Cardiac muscle cell (in vitro differentiated cells and primary cell): ENCODE measurements at places on chromosomes 11 and 22.

DNA sequence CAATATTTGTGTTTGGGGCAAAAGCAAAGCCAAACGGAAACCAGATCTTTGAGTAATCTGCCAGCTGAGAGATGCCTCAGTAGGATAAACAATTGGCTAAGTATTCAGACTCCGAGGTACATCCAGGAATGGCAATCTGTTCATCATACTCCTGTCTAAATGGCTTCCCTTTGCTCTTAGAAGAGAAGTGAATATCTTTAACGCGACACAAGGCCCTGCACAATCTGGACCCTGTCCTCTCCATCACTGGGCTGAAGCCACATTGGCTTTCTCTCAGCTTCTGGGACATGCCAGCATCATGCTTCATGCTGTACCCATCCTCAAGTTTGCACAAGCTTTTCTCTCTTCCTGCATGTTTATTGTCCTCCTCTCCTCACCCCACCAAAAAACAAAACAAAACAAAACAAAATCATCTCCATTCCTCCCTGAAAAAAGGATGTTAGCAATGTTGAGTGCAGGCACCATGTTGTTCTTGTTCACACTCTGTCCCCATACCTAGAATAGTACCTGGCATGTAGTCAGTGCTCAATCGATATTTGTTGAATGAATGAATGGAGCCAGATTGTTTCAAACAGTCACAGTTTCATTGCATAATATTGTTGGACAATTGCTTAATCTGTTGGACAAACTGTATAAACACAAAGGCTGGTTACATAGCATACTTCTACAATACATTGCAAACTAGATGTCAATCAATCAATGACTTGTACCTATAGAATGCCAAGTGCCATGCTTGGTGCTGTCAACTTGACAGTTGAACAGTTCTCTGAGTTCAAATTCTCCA is 38.2 kb upstream of the SESN3 start:
- DNase-seq: no peak

DNA sequence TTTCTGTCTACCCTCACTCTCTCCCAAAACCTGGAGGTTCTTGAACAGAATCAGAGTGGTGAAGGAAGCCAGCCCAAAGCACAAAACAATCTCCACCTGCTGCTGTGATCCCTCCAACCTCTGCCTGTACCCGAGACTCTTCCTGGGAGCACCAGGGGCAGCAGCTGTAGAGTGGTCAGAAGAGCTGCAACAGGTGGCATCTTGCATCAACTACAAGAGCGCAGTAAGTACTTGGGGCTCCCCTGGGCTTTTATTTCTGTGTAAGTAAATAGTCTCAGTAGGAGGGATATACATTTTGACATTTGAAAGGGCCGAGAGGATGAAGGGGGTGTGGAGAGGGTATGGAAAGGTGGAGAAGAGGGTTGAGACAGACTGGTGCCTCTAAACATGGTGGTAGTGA is 8.3 kb upstream of the UBQLNL start:
- no peak for DNase-seq

DNA sequence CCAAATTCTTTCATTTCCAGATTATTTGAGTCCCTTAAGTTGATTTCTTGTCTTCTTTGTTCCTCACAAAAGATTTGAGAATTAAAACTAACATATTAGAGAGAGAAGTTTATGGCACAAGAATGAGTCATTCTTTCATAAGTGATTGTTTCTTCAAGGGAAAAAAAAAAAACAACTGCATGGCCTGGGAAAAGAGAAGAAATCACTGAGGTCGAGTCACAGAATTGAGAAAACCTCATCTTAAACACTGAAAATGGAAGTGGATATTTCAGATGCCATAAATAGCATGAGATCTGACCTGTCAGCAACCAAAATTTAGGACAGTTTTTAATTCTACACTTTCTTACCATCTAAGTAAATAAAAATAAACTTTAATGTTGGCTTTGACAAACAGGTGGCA is 87.2 kb downstream of the CWF19L2 start:
- DNase-seq: peak; percentile 37

DNA sequence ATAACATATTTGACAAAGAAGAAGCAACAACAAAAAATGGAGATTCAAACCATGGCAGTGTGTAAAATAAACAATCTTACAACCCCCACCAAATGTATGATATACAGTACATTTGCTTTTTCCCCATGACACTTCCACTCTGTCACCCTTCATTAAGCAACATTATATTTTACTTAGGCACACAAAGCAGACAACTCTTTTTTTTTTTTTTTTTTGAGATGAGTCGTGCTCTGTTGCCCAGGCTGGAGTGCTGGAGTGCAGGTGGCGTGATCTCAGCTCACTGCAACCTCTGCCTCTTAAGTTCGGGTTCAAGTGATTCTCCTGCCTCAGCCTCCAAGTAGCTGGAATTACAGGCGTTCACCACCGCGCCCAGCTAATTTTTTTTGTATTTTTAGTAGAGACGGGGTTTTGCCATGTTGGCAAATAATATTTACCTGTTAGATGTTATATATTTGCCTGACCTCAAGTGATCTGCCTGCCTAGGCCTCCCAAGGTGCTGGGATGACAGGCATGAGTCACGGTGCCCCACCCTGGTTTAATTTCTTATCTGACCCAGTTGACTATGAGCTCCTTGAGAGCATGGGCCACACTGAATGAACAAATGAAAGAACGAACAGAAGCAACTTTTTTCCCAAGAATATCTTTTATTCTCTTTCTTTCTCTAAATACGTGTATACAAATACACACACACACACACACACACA is 5.5 kb upstream of the PCF11 start:
- no peak for DNase-seq

DNA sequence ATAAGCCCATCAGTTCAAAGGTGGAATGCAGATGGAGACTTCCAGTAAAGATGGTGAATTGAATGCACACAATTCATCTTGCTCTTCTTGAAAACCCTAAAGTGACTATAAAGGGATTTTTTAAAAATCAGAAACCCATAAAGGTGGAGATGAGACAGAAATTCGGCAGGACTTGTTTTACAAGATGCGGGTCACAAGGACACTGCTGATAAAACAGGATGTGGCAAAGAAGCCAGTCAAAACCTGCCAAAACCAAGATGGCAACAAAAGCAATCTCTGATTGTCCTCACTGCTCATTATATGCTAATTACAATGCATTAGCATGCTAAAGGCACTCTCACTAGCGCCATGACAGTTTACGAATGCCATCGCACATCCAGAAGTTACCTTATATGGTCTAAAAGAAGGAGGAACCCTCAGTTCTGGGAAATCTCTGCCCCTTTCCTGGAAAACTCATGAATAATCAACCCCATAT is 137.1 kb downstream of the NECTIN1 start:
- no peak for DNase-seq

GRCh38 chr11:121793916-121794315 is 322.1 kb downstream of the BLID start:
- DNase-seq: no peak

DNA sequence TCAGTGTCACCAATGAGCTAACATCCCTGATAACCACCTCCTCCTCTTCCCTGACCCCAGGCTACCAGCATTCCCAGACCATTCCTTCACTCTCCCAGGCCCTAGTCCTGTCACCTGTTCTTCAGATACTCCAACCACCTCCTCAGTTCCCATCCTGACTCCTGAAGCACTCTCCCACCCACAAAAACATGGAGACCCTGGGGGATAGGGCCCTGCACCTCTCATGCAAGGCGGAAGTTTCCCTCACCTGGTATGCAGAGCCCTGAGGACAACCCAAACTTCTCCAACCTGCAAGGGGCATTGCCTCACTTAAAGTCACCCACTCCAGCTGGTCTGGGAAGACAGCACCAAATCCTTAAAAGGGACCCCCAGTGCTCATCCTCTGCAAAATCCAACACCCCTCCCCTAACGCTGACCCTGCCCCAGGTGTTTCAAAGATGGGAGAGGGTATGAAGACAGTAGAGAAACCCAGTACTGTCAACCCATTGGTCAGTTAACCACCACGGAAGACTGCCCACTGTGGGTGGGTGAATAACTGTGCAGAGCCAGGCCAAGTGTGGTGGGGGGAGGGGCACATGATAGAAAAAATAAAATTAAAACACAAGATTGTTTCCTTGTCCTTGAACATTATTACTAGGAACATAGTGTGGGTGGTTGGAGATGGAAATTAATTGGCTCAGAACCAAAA is 1.4 kb downstream of the TNKS1BP1 start:
- DNase-seq: peak; percentile 52

DNA sequence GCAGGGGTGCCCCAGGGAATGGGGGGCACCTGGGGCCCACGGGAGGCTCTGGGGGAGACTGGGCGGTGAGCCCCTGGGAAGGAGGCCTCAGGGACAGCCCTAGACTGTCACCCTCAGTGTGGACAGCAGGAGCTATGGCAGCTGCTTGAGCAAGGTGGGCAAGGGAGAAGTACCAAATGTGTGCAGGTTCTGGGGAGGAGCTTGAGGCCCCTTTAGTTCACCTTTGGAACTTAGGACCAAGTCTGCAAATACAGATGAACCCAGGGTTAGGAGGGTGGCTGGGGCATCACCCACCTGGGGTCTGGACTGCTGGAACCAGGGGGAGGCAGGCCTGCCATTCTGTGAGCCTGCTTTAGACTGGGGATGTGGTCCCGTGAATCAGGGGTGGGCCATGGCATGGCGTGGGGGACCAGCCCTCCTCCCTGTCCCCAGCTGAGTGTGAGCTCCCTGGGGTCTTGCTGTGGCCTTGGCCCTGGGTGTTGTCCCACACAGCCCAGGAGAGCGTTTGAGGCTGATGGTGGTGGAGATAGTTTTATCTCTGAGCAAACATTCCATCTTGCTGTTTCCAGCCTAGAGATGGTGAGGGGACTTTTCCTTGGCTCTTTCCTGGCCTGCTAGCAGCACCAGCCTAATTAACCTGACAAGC is 122.3 kb downstream of the KCNQ1 start:
- DNase-seq: no peak

GRCh38 chr11:67507242-67507863 is 609 bp downstream of the CDK2AP2 start:
- no peak for DNase-seq

DNA sequence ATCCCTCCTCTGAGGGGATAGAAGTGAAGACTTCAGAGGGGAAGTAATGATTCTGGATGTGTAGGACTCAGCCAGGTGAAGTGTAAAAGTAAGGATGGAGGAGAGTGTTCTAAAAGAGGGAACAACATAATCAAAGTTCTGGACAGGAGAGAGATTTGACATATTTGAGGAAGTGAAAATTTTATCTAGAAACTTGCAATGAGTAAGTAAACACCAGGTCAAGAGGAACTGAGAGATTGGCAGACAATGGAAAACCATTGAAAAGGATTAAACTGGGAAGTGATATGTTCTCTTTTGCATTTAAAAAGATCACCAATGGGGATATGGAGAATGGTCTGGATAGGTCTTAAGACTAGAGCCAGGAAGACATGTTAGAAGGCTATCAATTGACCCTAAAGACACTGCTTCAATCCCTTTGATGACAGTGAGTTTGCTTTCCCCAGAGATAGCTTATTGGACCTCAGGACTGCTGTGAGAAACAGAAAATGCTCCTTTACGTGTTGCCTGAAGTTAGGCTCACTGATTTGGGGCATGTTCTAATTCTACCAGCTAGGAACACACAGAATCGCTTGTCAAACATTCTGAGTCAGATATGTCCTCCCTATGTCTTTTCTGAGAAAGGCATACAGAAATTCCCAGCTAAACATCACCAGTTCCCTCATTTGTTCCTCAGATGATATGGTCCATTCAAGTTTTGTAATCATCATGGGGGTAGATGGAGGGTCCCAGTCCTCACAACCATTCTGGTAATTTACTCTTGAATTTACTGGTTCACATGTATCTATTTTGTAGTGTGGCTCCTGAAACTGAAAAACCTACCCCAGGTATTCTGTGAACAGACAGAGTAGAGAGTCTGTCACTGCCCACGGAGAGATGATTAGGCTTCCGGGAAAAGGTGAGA is 144.9 kb downstream of the MAML2 start:
- DNase-seq: no peak

DNA sequence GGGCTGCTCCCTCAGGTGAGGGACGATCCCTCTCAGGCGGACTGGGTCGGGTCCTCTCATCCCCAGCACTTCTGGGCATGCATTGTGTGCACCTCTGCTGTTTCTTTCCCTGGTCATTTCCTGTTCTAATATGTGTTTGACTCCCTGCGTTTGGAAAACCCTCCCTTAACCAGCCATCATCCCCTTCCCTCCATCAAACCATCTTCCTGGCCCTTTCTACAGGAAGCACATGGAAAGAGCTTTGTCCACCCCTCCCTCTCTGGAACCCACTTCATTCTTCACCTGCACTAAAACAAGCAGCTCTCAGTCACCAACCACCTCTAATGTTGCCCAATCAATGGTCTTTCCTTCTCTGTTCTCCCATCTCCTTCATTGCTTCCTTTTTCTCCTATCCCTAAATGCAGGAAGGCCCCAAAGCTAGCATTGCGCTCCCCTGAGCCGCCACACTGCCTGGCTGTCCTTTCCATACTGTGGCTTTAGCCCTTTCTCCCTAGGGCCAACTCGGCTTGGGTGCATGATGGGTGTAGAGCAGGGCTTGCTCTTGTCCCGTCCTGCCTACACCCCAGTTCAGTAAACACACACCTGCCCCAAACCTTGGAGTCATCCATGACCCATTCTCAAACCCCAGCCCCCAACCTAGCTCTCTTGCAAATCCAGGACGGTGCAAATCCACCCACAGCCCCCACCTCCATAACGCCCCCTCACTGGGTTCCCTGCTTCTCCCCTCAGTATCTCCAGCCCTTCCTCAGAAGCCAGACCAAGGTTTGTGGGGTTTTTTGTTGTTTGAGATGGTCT is 5.4 kb upstream of the GAS2L1 start:
- DNase-seq: no peak

GRCh38 chr11:76159983-76160661 is 46.2 kb downstream of the WNT11 start:
- no peak for DNase-seq

DNA sequence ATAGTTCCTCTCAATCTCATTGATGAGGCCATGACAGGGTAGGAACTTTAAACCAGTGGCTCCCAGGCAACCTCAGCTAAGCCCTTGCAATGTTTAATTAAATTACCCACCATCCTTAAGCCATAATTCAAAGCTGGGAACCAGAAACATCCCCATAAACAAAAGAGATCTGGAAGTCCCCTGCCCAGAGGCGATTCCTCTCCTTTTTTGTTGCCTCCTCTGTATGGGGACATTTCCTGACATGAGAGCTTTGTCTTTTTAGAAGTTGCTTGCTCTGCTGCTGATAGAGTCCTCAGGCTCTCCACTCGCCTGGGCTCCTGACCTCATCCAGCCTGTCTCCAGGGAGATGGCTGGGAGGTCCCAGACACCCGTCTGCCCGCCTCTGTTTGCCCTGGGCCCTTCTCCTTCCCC is 3.2 kb downstream of the DTX4 start:
- DNase-seq: no peak

DNA sequence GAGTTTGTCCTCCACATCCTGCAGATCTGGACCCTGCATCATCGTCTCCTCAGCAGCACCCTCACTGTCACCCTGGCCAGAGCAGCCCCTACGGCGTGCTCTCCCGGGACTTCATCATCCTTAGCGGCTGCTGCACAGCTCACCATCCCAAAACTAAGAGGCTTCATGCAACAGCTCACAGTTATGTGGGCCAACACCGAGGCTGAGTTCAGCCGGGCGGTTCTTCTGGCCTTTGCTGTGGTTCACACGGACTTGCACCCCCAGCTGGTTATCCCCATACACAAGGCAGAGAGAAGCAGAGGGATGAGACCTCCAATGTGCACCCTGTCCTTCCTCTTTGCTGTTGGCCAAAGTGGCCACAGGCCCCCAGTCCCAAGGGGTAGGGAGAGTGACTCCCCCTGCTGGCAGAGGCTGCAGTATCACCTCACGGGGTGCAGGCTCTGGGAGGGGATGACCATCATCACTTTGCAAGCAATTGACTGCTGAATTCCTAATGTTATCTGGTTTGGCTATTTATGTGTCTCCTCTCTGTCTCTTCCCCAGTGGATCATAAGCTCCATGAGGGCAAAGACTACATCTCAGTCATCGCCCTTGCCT is 276.8 kb downstream of the BRD1 start:
- no peak for DNase-seq
